ENCODE measurements at places on chromosomes 7 and 10.

DNA sequence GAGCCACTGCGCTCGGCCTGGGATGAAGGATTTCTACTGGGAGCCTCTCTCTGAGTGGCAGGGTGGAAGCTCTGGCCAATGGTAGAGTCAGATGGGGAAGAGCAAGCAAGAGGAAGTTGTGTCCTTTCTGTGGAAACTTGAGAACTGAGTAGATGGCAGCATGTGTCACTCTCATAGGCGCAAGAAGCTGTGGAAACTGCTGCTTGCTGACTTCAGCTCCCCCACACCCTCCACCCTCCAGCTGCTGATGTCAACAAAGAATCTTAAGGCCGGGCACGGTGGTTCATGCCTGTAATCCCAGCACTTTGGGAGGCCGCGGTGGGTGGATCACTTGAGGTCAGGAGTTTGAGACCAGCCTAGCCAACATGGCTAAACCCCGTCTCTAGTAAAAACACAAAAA is 39.8 kb upstream of the SRGN start:
- peak; percentile 48 for DNase-seq

DNA sequence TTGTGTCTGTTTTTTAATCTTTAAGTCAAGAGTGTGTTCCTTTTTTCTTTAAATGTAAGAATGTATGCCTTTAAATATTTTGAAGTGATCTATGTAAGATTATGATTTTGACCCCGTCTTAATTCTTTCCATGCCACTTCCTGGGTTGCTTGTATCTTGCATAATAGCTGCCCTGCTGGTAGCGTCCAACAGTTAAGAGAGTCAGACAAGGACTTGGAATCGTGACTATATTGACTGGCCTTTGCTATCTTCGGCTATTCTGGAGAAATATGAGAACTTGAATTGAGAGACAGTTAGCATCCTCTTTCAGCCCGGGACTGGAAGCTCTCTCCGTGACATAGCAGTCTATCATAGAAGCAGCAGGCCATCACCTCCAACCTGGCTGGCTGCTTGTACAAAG is 13.0 kb downstream of the NRP1 start:
- no peak for DNase-seq

GRCh38 chr10:100713049-100713858 is 32.1 kb upstream of the PAX2 start:
- no peak for DNase-seq

- no peak for DNase-seq
Observed at GRCh38 chr7:42831006-42831717, 80.7 kb downstream of the C7orf25 start.

- no peak for DNase-seq
Observed at GRCh38 chr7:129968592-129969383, 16.0 kb upstream of the UBE2H start.

DNA sequence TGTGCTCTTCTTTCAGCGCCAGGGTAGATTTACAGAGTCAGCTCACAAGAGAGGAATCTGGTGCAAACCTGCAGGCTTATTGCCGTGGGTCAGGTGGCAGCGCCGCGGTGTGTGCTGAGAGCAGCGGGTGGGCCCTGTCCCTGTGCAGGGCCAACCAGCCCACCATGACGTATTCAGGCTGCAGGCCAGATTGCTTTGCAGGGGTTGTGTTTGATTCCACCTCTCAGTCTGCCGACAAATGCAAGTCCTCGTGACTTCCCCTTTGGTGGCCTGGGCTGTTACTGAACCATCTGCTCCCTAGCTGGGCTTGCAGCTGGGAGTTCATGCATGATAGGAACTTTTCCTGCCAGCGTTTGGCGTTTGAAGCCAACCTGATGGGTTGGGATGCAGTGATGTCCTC is 66.7 kb upstream of the LEP start:
- no peak for DNase-seq

Data from activated T-cell treated with anti-CD3 and anti-CD28 coated beads for 48 hours (primary cell).